Memory B cell (primary cell): ENCODE measurements at places on chromosomes 13 and 19.

- no peak for DNase-seq
These were observed 10.2 kb downstream of the JOSD2 start for GRCh38 chr19:50500753-50501151.

GRCh38 chr19:547117-547516, 3.3 kb downstream of the GZMM start:
- DNase-seq = no peak

DNA sequence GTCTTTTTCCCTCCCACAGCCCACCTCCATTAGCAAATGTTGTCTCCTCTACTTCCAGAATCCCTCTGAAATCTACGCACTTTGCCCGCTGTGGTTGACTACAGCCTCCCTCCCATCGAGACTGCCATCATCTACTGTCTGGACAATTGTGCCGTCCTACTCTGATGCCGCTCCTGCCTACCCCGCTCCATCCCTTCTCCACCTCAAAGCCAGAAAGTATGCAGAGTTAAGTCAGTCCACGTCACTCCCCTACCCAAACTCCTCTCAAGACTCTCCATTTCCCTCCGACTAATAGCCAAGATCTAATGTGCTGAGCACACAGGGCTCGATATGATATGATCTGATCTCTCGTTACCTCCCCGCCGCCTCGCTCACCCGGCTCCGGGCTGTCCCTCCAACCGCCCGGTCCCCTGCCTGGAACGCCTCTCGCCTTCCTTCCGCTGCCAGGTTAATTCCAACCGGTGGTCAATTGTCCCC, 556 bp downstream of the CACTIN start:
- DNase-seq = no peak

- no peak for DNase-seq
These were observed 3.8 kb downstream of the GJB2 start for GRCh38 chr13:20188667-20189553.

GRCh38 chr19:58394821-58395219, 636 bp upstream of the RNF225 start:
- no peak for DNase-seq

- DNase-seq = no peak
These were observed 60.8 kb downstream of the ALOX5AP start for GRCh38 chr13:30796132-30796572.

DNA sequence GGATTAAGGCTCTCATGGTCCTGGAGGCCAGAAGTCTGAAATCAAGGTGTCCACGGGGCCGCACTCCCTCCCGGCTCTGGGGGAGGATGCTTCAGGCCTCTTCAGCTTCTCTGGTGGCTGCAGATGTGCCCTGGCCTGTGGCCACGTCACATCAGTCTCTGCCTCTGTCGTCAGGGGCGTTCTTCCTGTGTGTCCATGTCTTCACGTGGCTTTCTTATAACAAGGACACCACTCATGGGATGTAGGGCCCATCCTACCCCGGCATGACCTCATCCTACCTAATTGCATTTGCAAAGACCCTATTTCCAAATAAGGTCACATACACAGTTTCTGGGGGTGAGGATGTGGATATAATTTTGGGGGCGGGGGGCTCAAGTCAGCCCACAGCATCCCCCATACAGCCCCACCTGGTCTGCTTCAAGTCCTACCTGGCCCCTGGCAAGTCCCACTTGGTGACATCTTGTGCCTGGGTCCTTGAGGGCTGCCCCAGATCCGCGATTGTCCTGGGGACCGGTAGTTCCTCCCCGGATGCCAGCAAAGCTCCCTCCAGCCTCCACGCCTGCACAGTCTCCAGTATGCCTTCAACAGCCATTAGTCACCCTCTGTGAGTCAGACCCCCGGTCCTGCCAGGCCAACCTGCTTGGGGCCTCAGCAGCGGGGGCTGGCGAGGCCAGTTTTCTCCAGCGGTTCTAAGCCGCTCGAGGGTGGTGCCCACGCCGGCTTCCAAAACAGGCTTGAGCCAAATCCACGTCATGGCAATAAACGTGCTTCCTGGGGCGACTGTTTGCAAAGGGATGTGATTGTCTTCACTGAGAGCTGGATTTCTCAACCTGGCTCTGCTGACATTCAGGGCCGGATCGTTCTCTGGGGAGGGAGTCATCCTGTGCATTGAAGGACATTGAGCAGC, 32.2 kb downstream of the MYO9B start:
- DNase-seq = peak; percentile 37

- DNase-seq = no peak
These were observed 1.9 kb downstream of the ISOC2 start for GRCh38 chr19:55459551-55459949.

- no peak for DNase-seq
These were observed 70.8 kb upstream of the PCDH20 start for GRCh38 chr13:61486496-61486895.

- DNase-seq = no peak
These were observed 25.8 kb upstream of the SPATA13 start for GRCh38 chr13:24134757-24135156.

GRCh38 chr19:48683349-48683748, 10.5 kb upstream of the NTN5 start:
- no peak for DNase-seq

DNA sequence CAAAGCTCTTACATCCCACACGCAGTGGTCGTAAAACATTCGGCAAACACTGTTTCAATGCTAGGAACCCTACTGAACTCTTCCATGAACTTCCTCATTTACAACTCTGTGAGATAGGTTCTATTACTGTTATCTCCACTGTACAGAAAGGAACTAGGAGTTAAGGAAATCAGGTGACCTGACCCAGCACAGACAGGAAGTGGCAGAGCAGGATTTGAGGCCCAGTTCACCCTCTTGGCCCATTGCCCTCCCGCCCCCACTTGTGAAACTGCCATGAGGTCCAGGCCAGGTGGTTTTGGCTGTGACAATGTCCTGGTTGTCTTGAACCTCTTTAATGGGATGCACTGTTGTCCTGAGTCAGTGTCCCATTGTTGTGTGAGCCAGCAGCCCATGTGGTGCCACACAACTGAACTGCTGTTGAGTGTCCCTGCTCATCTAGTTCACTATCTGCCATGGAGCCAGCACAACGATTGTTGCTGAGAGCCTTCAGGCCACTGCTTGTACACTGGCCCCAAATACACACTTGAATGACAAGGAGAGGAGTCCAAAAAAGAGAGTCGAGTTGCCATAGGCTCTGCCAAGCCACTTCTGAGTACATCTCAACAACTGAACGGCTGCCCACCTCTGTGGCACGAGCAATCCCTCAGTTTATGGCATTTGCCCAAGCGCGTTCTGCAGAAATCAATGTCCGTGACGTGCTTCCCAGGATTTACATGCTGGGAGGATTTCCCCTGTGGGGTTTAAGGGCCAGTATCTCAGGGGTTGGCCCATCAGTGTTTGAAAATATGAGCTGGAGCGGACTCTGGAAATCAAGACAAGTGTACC, 484.6 kb downstream of the TSHZ3 start:
- DNase-seq = no peak

GRCh38 chr13:37187105-37187504, 81.6 kb upstream of the CSNK1A1L start:
- DNase-seq = no peak

DNA sequence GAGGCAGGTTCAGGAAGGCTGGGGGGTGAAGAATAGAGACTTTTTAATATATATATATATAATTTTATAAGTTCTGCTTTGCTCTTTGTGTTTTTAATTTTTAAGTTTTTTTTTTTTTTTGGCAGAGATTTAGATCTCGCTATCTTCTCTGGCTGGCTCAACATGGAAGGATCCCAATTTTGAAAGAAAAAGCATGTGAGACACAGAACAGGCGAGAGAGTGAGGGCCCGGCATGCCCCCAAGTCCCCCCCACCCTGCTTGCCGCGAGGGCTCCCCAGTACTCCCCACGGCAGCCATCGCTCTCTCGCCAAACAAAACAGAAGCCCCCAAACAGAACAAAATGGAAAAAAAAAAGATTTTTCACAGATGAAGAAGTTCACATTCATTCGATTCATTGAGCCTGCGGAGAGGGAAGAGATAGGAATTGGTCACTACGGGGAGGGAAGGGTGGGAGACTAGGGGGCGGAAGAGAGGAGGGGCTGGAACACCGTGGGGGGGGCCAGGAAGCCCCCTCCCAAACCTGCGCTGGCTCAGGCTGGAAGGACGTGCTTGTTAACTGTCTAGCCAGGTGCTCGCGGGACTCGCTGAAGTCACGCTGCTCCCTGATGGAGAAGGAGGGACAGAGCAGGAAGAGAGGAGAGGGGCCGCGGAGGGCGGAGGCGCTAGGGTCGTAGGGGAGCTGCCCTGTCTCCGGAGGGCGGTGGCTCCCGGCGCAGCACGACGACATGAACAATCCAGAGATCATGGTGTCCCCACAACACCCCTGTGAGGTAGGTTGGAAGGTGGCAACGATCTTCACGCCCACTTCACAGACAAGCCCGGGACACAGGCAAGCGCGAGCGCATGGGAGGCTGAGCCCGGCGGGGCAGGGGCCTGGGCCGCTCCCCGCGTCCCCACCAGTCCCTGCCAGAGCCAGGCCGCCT, 10.6 kb downstream of the KHSRP start:
- DNase-seq = no peak

- no peak for DNase-seq
These were observed 7.4 kb upstream of the ESD start for GRCh38 chr13:46804391-46804815.

GRCh38 chr19:28435551-28436271, 777.2 kb downstream of the UQCRFS1 start:
- DNase-seq = no peak

DNA sequence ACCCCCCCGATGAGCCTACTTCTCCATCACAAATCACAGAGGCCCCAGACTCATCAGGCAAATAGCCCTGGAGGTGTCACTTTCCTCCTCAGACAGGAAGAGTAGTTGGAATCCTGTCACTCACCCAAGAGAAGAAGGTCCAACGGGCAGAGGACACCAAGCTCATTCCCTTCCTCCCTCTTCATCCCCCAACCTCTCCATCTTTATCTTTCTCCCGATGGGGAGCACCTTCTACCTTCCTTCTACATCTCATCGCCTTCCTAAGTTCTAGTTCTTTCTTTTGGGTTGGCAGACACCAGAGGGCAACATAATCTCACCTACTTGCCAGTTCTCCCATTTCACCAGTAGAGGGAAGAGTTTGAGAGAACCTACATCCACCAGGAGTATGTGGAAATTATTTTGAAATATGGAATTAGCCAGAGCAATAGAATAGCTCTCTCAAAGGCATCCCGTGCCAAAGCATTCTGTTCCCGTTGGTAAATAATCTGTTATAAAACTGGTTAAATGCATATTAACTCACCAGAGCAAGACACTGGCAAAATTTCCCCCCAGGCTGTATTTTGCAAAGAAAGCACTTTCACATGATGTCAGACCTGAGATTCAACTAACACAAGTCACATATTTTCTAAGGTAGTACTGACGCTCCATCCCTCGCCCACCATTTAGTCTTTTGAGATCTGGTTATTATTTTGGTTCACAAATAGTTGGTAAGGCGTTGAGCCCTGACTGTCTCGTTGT, 55.0 kb downstream of the ZIC5 start:
- DNase-seq = no peak

GRCh38 chr19:32969549-32969948, 2.2 kb downstream of the CEP89 start:
- no peak for DNase-seq

- no peak for DNase-seq
These were observed 89.7 kb downstream of the DCT start for GRCh38 chr13:94389604-94390351.

GRCh38 chr19:6794686-6795431, 22.4 kb downstream of the VAV1 start:
- DNase-seq = no peak

GRCh38 chr19:10812196-10812595, 23.8 kb downstream of the TMED1 start:
- DNase-seq = no peak

- no peak for DNase-seq
These were observed 30.2 kb downstream of the COG6 start for GRCh38 chr13:39685652-39686051.

DNA sequence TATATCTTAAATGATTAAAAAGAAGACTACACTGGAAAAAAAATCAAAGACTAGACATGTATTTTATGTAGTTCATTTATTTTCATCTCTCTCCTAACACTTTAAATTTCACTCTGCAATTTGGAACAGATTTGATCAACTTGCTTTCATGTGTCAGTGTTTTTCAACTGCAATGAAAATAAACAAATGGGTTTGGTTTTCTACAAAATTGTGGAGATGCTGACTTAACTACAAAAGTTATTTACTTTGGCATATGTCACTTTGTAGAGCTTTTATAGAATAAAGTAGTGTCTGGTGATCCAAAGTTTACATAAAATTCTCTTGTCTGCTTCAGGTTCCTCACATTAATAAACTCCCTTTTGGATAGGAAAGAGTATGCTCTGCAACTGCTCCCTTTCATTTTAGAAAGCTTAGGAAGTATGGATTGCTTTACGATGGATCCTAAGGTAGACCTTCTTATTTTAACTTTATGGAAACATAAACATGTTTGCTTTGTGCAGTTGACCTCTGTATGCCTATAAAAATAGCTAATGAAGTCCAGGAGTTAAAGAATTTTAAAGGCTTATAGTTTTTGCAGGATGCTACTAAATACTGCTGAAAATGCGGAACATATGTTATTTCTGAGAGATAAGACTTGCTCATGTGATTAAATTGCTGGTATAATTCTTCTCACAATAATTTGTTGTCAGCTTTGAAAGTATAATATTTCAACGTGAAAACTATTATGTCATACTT, 815.9 kb downstream of the PCDH9 start:
- DNase-seq = no peak

GRCh38 chr13:84137292-84137691, 255.0 kb upstream of the SLITRK1 start:
- DNase-seq = no peak

DNA sequence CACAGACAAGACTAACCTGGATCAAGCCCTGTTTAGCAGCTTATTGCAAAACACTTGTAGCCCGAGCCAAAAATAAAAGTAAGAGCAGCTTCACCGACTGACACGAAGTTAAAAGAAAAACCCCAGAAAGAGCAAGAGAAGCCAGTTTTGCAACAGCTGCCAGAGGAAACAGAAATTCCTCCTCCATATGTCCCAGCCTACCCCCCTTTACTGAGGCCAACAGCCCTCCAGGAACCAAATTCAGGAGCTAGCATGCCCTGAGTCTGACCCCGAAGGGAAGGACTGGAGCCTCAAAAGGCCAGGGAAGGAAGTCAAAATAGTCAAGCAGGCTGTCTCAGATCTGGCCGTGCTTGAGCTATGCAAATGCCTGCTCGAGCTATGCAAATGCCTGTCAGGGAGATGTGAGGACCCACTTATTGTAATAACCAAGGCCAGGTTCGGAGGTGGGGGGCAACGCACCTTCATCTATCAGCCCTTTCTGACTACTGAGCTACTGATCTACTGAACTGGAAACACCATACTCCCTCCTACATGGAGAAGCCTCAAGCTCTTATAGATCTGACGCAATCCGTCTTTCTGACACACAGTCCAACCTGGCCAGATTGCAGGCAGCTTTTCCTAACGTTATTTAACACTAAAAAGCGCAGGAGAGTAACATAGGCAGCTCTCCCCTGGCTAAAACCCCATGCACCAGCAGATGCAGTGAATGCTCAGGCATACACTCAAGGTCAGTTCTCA, 6.7 kb downstream of the SIGLEC11 start:
- DNase-seq = no peak

GRCh38 chr19:38977445-38978325, 2.1 kb upstream of the FBXO17 start:
- no peak for DNase-seq
